Fibroblast of skin of left biceps (primary cell): ENCODE measurements at places on chromosomes 16 and 17.

- DNase-seq, result no peak
Observed at GRCh38 chr16:53458635-53459034, 24.4 kb downstream of the RBL2 start.

- DNase-seq, result no peak
Observed at GRCh38 chr17:31387438-31387837, 4.0 kb upstream of the RAB11FIP4 start.

DNA sequence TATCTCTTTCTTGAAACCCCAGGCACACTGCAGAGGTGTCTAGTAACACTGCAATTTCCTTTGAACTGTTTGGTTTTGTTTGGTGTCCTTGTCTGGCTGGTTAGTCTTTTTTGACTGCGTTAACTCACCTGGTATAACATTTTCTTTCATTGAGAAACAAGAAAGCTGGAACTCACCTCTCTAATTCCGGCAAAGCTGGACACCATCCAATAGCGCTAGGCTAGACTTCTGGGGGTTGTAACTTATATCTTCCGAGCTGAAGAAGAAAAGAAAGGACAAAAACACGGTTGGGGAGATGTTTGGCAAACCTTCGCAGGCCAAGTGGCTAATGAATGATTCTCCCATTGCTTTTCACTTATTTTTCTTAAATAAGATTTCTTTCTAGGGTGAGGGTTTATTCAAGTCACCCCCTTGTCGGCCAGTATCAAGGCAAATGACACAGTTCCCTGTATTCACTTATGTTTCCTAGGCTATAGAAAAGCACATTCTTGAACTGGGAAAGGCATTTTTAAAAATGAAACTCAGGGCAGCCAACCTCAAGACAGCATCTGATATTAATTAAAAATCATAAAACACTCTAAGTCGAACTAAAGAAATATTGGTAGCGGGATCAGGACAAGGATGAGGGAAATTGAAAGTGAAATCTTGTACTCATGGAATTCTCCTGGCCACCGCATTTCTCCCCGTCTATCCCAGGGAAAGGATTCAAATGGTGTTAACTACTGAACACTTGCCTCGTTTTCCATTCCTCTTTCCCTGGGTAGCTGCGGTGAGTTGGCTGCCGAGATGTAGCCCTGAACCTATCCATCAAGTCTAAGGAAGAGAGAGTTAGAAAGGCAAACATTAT is 95.9 kb upstream of the ZFHX3 start:
- DNase-seq, result peak; percentile 46

- peak; percentile 32 for DNase-seq
Observed at GRCh38 chr17:64385187-64386083, 5.2 kb downstream of the PECAM1 start.

DNA sequence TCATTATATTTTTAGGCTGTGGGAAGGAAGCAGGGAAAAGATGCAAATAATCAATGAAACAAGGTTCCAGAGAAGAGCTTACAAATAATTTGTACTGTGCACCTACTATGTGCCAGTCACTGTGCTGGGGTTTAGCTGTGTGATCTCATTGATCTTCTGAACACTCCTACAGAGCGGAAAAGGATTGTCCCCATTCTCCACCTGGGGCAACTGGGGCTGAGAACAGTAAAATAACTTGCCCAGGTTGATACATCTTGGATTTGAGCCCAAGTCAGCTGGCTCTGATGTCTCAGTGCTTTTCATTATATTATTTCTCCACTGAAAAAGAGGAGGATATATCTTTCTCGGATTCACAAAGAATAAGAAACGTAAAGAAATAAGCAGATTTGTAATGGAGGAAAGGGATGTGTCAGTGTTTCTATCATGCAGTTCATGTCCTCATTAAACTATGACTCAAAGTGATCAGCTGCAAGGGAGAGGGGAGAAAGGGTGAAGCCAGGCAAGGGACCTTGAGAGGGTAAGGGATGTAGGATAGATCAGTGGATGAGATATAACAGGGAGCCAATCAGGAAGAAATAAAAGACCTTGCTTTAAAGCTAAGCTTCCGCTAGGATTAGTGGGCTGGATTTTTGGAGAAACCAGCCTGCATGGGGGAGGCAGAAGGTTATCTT is 143.6 kb upstream of the NOL11 start:
- DNase-seq, result no peak

DNA sequence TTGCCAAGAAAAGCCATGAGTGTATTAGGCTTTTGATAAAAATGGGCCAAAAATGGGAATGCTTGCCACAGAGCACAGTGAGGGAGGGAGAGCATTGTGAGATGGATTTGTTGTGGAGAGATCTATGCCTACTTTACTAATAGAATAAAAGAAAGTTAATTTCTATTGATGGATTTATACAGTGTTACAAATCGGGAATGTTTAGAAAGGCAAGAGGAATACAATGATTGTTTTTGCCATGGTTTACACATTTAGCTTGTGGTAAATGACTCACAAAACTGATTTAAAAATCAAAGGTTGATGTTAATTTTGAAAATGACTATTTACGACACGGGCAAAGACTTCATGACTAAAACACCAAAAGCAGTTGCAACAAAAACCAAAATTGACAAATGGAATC is 16.6 kb downstream of the CCL4 start:
- DNase-seq, result no peak

DNA sequence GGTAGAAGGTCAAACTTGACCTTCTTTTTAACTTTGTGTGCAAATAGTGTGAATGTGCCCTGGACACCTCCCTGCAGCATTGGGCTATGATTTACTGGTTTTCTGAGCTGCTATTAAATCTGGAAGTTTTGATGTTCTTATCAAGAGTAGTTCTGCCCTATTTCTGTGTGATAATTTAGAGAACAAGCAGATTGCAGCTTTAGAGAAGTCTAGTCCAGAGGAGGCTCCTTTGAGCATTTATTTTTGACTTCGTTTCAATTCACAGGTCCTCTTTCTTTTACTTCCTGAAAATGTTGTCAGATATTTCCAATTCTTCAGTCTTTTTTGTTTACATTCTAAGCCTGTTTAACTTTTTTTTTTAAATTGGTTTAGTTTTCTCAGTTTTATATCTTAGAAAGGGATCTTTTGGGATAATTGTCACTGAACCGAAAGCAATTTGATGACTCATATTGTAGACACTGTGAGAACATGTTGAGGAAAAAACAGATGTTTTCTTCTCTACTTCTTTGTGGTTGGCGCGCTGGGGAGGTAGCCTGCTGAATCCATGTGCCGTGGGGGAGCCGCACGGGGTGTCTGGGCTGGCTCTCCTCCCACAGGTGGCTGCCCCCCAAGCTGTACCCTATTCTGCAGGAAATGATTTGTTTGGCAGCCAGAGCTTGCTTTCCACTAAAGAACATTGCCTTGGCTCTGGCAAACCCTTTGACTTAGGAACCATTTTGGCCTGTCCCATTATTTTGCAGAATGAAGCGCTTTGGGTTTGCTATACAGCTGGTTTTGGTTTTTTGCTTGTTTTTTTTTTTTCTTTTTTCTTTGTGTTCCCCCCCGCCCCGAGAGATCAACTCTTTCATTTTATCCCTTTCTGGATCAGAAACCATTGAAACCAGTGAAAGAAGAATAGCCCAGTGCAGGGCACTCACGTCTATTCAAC is 53.4 kb downstream of the MFSD11 start:
- no peak for DNase-seq

GRCh38 chr16:386641-387156 is 4.9 kb upstream of the PGAP6 start:
- no peak for DNase-seq

GRCh38 chr17:66304304-66305174 is 2.1 kb downstream of the PRKCA start:
- DNase-seq, result no peak

DNA sequence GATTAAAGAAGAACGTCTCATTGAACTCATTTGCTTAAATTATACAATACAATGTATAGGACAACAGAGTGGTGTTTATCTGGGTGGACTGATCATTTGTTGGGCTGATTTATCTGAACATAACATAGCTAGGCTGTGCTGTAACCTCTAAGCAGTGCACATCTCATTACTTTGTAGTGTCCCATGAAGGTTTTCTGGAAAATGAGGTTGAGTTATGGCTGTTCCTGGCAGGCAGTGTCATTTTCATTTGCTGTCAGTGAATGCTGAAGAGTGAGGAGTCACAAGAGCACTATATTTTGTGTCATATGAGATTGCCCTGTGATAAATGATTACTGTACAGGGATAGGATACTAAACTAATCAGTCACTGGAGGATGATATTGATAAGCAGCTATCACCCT is 340.2 kb downstream of the HS3ST3B1 start:
- DNase-seq, result no peak
